Activated T-cell treated with anti-CD3 and anti-CD28 coated beads for 24 hours (primary cell): ENCODE measurements at places on chromosomes 12 and 14.

- no peak for DNase-seq
Measured at GRCh38 chr12:29171421-29172258, 22.6 kb downstream of the FAR2 start.

- DNase-seq: no peak
Measured at GRCh38 chr14:74595006-74595735, 16.9 kb downstream of the LTBP2 start.

DNA sequence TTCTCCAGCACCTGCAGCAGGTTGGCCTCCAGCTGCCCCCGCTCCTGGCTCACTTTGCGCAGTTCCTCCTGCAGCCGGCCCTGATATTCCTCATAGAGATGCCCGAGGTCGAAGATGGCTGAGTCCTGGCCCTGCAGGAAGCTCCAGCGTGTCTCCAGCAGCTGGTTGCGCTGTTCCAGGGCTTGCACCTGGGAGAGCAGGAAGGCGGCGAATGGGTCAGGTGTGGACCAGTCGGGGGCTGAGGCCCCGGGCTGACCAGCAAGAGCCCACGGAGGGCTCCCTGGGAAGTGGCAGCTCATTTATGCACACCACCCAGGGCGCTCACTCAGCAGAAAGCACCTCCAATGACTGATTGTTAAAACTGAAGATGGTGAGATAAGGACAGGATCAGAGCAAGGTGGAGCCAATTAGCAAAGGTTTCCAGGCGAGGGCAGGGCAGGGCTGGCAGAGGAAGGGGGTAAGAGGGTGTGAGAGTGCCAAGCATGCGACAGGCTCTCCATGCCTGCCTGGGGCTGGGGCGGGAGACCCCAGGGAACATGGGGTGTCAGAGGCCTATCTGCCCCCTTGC lies 6.3 kb downstream of the KRT80 start:
- DNase-seq: no peak

- DNase-seq: no peak
Measured at GRCh38 chr12:11412731-11413130, 17.4 kb upstream of the PRB2 start.

DNA sequence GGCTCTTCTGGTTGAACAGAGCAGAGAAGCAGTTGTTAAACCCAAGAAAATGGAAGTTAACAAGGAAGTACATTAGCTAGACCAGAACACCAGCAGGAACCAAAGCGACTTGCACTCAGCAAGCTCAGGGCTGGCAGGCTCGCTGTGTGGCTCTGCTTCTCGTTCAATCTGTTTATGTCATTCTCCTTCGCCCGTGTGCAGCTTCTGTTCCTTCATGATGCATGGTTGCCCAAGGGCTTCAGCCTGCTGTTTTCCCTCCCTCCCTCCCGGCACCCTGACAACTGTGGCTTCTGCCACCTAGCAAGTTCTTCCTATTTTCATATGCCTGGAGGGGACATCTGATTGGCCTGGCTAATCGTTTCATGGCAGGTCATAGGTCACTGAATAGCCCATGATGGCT lies 25.3 kb downstream of the PIGH start:
- no peak for DNase-seq

- DNase-seq: no peak
Measured at GRCh38 chr12:5661811-5662210, 229.9 kb downstream of the NTF3 start.

- no peak for DNase-seq
Measured at GRCh38 chr14:104580961-104581360, 1.4 kb downstream of the C14orf180 start.

GRCh38 chr14:58864751-58865513 lies 227.2 kb downstream of the DACT1 start:
- no peak for DNase-seq
